Left renal cortex interstitium (tissue), 4 donors: ENCODE measurements at places on chromosomes 5 and 9. TPM values are rescaled to one million over a fixed set of nuclear protein-coding genes. Genes with fewer than 3 reads are reported as not detected.

- DNase-seq, result no peak
Observed at GRCh38 chr5:882253-883183, 10.1 kb downstream of the BRD9 start.

GRCh38 chr9:135978642-135979546 lies 17.7 kb upstream of the UBAC1 start:
- DNase-seq, result no peak

DNA sequence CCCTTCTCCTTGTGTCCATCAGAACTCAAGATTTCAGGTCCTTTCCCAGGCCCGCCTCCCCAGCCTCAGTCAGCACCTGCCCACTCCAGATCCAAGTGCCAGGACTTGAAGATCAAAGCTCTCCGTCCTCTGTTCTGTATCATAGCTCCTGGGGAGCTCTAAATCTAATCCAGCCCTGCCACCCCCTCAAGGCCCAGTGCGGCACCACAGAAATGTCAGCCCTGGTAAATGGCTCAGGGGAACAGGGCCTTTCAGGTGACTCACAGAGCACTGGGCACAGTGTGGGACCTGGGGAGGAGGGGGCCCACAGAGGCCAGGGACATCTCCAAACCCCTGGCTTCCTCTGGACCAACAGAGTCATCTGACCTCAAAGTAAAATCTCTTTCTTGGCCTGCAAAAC lies 6.0 kb downstream of the CSF2 start:
- DNase-seq, result no peak

DNA sequence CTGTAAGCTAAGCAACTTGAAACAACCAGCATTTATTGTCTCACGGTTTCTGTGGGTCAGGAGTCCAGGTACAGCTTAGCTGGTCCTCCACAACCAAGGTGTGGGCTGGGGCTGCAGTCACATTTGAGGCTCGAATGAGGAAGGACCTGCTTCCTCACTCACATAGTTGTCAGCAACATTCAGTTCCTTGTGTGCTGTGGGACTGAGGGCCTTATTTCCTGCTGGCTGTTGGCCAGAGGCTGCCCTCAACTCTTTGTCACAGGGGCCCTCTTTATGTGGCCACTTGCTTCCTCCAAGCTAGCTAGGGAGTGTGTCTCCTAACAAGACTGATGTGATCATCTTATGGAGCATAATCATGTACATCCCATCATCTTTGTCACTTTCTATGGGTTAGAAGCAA lies 29.2 kb upstream of the SEMA4D start:
- no peak for DNase-seq

DNA sequence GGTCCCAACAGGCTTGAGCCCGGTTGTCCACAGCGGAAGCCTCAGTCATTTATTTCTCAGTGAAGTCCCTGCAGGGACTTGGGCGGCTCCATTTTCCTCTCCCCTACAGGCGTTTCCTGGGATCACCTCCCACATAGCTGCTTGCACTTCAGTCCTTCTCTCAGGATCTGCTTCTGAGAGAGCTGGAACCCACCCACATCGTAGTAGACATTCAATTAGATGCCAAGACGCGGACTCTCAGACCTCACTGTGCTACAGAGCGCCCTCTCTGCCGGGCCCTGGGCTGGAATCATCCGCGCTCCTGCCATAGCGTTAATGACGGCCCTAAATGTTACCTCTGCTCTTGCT lies 54.0 kb upstream of the ROR2 start:
- DNase-seq, result no peak

GRCh38 chr5:10702911-10703491 lies 58.0 kb downstream of the DAP start:
- DNase-seq, result no peak

The RMRP gene
- not detected for polyA plus RNA-seq

- DNase-seq, result no peak
Observed at GRCh38 chr9:83061990-83062650, 822 bp downstream of the RASEF start.

The TMEM174 gene
- polyA plus RNA-seq, result 24.3 TPM

DNA sequence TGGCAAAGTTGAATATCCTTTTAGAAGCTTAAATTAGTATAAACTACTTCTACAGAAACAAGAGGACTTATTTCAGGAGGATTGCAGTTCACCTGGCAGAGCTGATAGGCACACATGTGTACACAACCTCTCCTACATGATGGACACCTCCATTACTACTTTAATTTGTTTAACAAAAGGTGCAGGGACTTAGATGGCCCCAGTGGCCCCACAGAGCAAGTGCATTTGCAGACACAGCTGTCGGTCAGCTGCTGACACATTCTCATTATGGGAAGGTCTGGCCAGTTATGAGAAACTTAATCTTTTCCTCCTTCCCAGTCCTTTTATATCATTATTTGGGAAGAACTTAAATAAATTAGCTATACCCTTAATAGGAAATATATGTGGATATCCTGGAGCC lies 28.3 kb downstream of the TDRD7 start:
- DNase-seq, result no peak

- DNase-seq, result no peak
Observed at GRCh38 chr5:13704396-13704795, 240.1 kb downstream of the DNAH5 start.

GRCh38 chr5:170756691-170757090 lies 26.8 kb upstream of the GABRP start:
- DNase-seq, result no peak

The TGFBI gene
- polyA plus RNA-seq, result 217 TPM

The JAK2 gene
- polyA plus RNA-seq, result 17.2 TPM

- DNase-seq, result no peak
Observed at GRCh38 chr9:23941051-23941450, 115.0 kb upstream of the ELAVL2 start.

The FOXD4 gene
- polyA plus RNA-seq, result 0.96 TPM

The CRAT gene
- 48.2 TPM for polyA plus RNA-seq

DNA sequence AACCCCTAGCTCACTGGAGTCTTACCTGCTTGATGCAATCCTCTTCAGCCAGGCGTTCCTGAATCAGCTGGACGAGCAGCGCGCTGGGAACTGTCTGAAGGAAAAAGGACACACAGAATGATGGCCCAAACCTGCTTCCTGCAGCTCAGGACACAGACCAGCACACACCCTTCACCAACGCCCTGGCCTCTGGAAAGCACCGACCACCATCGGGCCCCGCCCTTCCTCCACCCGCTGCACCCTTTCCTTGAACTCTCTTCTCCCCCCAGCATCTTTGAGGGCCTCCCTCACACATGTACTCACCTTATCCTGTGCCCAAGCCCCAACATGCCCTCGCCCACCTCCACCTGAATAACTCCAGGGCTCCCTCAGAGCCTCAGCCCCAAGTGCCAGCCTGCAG lies 23.3 kb downstream of the AK8 start:
- no peak for DNase-seq

The CCL27 gene
- polyA plus RNA-seq, result 0.41 TPM

The SLC25A48 gene
- polyA plus RNA-seq, result 4.4 TPM

The SPINK6 gene
- polyA plus RNA-seq, result not detected

- DNase-seq, result no peak
Observed at GRCh38 chr5:170145462-170145861, 39.8 kb downstream of the FOXI1 start.

GRCh38 chr9:130275156-130275555 lies 9.6 kb downstream of the HMCN2 start:
- DNase-seq, result no peak

GRCh38 chr5:120624021-120624563 lies 160.0 kb downstream of the PRR16 start:
- no peak for DNase-seq

GRCh38 chr9:133037775-133038515 lies 7.1 kb downstream of the GTF3C5 start:
- DNase-seq, result no peak

- no peak for DNase-seq
Observed at GRCh38 chr5:108122702-108123101, 259.2 kb downstream of the FBXL17 start.

- no peak for DNase-seq
Observed at GRCh38 chr5:5144441-5144840, 4.3 kb downstream of the ADAMTS16 start.

The ACOT12 gene
- 1.4 TPM for polyA plus RNA-seq

GRCh38 chr5:163809473-163809872 lies 304.1 kb downstream of the MAT2B start:
- no peak for DNase-seq

DNA sequence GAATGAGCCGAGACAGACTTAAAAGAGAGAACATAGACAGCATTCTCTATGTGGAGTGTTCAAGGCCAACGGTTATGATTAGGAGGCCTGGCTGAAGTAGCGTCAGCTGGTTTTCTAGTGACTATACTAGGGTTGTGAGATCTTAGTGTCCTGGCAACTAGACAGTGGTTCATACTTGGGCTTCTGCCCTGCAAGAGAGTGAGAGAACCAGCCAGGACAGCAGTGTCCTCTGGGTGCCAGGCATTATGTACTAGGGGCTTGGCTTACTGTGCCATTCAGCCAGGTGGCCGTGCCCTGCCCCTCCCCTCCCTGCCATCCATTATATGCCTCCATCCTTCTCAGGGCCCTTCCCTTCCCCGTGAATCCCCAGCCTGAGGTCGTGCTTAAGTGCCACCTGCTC lies 56.8 kb downstream of the TRIO start:
- no peak for DNase-seq

The SHOC1 gene
- polyA plus RNA-seq, result 1.5 TPM

GRCh38 chr5:149422366-149423048 lies 43.4 kb upstream of the IL17B start:
- no peak for DNase-seq

GRCh38 chr5:145846081-145846480 lies 10.9 kb upstream of the PRELID2 start:
- no peak for DNase-seq

DNA sequence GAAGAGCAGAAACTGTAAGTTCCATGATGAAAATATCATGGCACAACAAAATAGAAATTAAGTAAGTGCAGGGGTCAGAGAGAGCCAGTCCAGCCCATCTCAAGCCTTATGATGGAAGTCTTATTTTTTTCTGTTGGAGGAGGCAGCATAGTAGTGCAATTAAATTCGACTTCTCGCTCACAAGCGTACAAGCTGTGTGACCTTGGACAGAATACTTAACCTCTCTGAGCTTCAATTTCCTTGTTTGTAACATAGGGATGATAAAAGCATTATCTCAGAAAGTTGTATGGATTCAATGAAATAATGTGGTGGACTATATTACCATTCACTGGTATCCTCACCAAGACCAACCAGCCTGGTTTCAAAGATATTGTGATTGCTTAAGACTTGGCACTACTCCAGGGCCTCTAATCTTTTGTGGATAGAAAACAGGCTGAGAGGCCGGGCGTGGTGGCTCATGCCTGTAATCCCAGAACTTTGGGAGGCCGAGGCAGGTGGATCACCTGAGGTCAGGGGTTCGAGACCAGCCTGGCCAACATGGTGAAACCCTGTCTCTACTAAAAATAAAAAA lies 26.8 kb upstream of the MVB12B start:
- no peak for DNase-seq

GRCh38 chr9:123339666-123340510 lies 16.1 kb upstream of the CRB2 start:
- no peak for DNase-seq

GRCh38 chr5:65961633-65962032 lies 35.3 kb downstream of the ERBIN start:
- no peak for DNase-seq

GRCh38 chr9:78595200-78595945 lies 298.4 kb downstream of the PSAT1 start:
- DNase-seq, result no peak

- no peak for DNase-seq
Observed at GRCh38 chr9:92607088-92607487, 62.8 kb downstream of the IPPK start.

- no peak for DNase-seq
Observed at GRCh38 chr9:83636813-83637212, 13.9 kb downstream of the IDNK start.

DNA sequence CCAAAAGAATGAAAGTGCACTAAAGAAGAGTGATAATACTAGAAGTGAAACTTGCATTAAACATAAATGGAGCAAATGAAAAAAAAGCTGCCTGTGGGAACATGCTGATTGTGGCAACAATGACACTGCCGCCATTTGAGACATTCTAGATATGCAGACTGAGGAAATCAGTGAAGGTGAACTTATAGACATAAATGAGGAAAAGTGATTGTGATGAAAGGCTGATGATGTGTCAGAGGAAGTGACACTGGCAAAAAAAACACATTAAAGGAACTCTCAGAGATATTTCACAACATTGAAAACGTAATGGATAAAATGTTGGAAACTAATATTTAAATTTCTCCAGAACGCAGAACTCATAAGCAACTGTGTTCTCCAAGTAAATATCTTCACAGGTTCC lies 1.2 kb downstream of the ERCC8 start:
- no peak for DNase-seq

The TBC1D2 gene
- 3.5 TPM for polyA plus RNA-seq
